ENCODE measurements at places on chromosomes 3 and 15.
A peak's percentile ranks its signal among the peaks of the same experiment; 100 is the strongest.

GRCh38 chr15:55587321-55588069, 650 bp downstream of the PYGO1 start:
- DNase-seq = peak; percentile 1

DNA sequence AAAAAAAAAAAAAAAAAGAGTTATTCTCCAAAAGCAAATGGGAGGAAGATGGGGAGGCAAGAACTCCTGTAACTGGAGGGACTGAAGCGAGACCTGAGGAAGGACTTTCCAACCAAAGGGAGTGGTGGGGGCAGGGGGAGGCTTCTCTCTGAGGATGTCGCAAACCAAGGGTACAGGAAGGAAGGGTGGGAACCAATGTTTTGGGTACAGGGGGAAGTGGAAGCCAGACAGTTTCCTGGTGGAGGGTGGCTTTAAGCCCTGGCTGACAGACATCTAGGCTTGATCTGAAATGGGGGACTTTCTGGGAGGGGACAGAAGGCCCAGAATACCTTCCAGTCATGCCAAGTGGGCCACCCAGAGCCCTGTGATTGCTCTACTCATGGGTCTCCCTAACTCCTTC, 27.0 kb downstream of the VIPR1 start:
- DNase-seq = no peak

DNA sequence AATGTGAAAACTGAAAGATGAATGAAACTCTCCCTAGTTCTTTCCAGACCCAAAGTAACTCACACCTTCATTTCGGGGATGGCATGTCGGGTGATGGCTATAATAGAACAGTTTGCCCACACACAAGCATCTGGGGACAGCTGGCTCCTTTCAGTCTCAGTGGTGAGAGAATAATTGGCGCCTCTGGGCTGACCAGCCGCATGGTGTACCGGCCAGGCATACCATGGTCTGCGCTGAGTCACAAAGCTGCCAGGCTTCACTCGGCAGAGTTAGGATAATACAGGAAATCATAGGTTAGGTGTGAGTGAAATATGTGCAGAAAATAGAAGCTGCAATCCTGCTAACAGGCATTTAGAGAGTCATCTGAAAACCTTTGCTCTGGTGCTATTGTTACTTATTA, 80.4 kb upstream of the IGF1R start:
- DNase-seq = no peak

- no peak for DNase-seq
These were observed 70.7 kb downstream of the CACNA2D3 start for GRCh38 chr3:54193093-54193492.
